ENCODE measurements at places on chromosomes 2 and 18.

GRCh38 chr18:39958876-39959275 lies 1996.2 kb upstream of the PIK3C3 start:
- no peak for DNase-seq

DNA sequence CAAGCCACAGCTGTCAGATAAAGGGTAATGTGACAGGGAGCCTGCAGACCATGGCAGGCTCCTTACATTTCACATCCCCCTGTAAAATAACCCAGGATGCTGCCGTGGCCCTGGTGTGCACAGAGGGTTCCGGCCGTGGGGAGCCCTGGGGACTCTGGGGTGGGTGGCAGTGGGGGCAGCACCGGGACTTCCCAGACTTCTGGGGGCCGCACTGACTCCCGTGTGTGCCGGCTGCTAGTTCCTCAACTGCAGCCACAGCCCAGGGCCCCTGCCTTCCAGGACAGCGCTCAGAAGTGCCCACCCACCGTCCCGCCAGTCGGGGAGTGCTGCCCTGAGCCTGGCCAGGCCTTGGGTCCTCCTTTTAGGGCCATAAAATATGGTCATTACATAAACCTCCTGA lies 56.5 kb downstream of the CIB4 start:
- DNase-seq, result no peak

DNA sequence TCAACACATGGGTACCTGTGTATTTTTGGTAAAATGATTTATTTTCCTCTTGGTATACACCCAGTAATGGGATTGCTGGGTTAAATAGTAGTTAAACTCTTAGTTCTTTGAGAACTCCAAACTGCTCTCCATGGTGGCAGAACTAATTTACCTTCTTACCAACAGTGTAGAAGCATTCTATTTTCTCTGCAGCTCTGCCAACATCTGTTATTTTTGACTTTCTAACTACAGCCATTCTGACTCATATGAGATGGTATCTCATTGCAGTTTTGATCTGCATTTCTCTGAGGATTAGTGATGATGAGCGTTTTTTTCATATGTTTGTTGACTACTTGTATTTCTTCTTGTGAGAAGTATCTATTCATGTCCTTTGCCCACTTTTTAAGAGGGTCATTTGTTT lies 180.6 kb downstream of the FSIP2 start:
- no peak for DNase-seq

DNA sequence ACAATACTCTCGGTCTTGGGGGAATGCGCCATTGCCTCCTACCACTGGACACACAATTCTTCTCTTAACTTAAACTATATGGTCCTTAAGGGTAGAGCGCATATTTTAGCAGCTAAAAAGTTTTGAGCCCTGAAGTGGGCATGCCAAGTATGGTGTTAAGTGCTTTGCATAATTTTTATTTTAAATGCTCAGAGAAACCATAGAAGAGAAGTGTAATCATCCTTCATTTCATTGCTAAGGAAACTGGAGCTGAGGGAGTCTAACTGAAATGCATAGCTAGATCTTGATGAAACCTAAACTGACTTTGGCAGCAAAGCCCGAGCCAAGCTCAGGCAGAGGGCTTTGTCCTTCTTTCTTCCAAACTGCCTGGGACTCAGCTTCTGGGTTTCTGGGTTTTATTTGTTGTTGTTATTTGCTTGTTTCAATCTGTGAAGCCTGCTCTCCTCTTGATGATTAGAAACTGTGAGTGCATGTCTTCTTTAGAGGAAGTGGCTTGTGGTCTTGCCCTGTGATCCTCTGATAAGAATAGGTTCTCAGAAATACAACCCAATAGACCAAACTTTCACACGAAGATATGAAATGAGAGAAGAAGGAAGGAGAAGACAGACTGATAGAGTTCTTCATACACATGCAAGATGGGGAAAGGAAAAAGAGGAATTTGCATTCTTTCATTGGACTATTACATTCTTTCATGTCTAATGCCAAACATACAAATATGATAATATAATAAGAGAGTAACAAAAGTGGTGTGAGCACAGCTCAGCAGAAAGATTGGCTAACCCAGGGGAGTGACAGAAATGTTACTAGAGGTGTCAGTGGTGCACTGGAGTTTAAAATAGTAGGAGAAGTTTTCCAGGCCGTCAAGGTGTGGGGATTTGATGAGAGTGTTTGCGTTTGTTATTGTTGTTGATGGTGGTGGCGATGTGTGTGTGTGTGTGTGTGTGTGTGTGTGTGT lies 7.5 kb upstream of the RNF144A start:
- DNase-seq, result no peak

DNA sequence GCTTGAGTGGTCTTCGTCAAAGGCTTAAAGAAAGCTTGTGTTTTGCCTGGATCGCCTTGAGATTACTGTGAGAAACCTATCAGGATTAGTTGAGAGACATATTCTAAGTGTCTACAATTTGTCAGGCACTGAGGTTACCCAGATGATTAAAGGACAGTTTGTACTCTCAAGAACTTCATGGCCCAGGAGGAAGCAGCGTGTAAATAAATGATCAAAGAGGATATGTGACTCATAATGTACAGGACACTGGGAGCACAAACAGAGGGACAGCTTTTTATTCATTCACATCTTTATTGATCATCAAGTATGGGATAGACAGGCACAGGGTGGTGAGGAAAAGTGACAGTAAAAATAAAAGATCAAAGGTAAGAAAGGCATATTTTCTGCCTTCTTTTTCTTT lies 152.6 kb upstream of the FSHR start:
- no peak for DNase-seq
